Glomerular endothelial cell (primary cell): ENCODE measurements at places on chromosomes 5 and 9.

DNA sequence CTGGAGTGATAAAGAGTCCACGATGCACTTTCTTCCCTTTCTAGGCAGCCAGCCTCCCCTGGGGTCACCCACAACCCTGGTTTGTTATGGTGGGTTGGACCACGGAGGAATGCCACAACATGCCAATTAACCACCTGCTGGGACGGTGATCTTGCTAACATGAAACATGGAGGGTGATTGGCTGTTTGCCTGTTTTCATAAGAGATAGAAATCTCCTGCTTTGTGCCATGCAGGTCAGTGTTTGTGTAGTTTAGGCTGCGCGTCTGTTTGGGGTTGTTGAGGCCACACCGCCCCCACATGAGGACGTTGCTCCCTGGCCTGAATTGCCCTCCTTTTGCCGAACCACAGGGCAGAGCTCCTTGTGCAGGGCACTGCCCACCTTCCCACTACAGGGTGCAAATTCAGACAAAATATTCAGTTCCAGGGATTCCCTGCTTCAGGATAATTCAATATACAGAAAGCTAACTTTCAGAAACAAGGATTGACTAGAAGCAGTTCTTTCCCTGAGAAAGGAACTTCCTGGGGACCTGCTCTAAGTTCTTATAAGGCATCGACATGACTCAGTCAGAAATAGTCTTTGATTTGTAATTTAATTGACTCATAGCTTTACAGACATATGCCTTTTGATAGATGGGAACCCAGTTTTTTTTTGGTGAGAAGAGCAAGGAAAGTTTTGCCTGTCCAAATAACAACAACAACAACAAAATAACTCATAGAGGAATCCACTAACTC lies 427.6 kb downstream of the GADD45G start:
- no peak for DNase-seq

DNA sequence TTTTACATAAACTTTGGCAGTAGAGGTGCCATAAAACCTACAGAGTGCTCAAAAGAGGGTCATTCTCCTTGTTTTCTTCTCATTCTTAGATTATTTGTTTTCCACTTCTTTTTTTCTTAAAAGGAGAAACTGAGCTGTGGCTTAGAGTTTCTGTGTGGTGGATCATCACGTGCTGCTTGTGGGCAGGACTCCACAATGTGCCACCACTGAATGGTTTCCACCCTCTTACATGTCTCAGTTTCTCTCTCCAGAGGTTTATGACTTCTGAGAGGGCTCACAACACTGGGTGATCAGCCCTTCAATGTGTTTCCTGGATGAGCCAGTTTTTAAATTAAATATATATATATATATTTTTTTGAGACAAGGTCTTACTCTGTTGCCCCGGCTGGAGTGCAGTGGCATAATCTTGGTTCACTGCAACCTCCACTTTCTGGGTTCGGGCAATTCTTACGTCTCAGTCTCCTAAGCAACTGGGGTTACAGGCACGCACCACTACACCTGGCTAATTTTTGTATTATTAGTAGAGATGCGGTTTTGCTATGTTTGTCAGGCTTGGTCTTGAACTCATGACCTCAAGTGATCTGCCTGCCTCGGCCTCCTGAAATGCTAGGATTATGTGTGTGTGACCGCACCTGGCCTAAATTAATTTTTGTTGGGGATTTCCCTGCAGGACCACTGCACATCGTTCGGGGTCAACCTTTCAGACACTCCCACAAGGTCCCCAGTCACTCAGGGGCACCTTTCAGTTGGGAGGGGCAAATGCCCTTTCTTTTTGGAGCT lies 3.1 kb upstream of the UNC13B start:
- no peak for DNase-seq

- DNase-seq, result no peak
These were observed 24.9 kb downstream of the MELK start for GRCh38 chr9:36597412-36598178.

- DNase-seq, result no peak
These were observed 40.9 kb downstream of the NFIB start for GRCh38 chr9:14272927-14273528.

- no peak for DNase-seq
These were observed 35.5 kb downstream of the CAMK4 start for GRCh38 chr5:111259636-111260035.

DNA sequence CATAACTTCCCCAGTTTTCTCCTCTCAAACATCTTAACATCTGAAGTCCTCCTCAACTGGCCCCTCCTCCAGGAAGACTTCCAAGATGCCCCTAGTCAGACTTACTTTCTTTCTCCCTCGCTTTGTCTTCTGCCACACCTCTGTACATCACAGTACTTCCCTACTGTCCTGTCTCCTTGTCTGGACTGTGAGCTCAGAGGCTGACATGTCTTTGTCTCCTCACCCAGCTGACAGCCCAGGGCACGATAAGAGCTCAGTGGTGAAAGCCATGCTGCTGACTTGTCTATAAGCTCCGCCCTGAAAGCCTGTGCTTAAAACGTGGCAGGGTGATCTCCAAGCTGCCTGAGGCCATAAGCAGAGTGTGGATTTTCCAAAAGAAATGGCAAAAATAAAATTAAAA lies 33.0 kb upstream of the SLC25A51 start:
- DNase-seq, result no peak
